Chondrocyte (in vitro differentiated cells): ENCODE measurements at places on chromosomes 2 and 18. TPM values are rescaled to one million over a fixed set of nuclear protein-coding genes. Genes with fewer than 3 reads are reported as not detected.
A peak's percentile ranks its signal among the peaks of the same experiment; 100 is the strongest.

The VAMP5 gene
- total RNA-seq, result 1.8 to 2.4 TPM in 2 of 3 replicates, not detected in the other

DNA sequence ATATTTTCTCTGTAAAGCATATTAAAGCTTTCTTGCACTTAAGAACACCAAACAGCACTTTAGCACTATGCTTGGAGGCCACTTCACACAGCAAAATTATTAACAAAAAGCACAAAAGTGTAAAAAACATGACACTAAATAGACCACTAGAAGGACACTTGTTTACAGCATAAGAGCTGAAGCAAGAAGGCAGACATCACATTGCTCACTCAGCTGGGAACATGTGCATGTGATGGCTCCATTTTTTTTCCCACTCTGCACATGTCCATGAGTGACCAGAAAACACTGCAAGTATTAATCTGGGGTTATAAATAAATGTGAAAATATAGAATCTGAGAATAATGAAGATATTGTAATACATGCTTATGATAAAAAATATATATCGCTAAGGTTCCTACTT is 103.1 kb upstream of the MAPRE2 start:
- no peak overlapping the region for H3K27ac ChIP-seq
- H3K4me1 ChIP-seq, result peaks cover 14% of the 10 kb centered on the region
- no peak overlapping the region for H3K4me3 ChIP-seq
- no peaks in the 10 kb centered on the region for H3K36me3 ChIP-seq
- DNase-seq, result no peak
- no peaks in the 10 kb centered on the region for H3K27me3 ChIP-seq

DNA sequence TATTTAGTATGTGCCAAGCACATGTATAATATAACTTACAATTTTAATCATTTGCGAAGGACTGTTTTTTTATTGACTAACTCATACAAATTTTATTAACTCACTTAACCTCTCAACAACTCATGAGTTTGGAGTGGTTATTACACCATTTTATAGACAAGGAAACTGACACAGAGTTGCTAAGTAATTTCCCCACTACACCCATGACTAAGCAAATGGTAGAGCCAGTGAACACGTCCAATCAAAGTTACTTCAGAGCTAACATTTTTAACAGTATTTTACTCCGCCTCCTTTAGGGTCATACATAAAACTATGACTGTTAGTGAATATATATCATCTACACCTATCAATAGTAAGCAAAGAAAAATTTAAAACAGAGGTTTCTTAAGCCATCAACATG is 556.7 kb upstream of the FSIP2 start:
- no peak overlapping the region for H3K4me3 ChIP-seq
- H3K27ac ChIP-seq, result no peak overlapping the region
- DNase-seq, result no peak
- peaks cover 6% of the 10 kb centered on the region for H3K27me3 ChIP-seq

DNA sequence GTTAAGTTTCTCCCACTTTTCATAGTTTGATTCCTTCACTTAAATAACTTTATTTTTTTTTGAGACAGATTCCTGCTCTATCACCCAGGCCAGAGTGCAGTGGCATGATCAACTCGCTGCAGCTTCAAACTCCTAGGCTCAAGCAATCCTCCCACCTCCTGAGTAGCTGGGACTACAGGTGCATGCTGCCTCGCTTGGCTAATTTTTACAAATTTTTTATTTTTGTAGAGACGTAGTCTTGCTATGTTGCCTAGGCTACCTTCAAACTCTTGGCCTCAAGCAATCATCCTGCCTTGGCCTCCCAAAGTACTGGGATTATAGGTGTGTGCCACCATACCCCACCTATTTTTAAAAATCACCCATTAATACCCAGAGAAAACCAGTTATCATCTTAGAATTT is 14.2 kb upstream of the WIPF1 start:
- no peaks in the 10 kb centered on the region for H3K27me3 ChIP-seq
- peaks cover 2% of the 10 kb centered on the region for H3K36me3 ChIP-seq
- H3K4me3 ChIP-seq, result no peak overlapping the region
- no peak overlapping the region for H3K27ac ChIP-seq

The GKN2 gene
- total RNA-seq, result not detected in 3 replicates

The NFATC1 gene
- total RNA-seq, result 7.1 to 12.5 TPM (median 7.3 TPM) in 3 replicates

The UGT1A8 gene
- total RNA-seq, result not detected in 3 replicates

DNA sequence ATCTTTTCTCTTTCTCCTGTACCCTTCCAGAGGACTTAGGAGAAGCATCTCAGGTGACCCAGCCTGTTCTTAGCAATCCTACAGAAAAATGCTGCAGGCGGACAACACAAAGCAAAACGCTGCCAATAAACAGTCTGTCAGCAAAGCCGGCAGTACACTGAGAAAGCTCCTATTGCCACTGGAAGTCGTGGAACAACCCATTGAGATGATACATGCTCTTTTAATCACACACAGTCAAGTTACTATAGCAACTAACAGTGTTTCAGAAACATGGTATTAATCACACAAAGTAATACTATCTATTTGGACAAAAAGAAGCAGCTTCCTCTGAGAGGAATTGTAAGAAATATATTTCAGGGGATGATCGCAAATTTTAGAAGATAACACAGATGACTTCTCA is 10.5 kb downstream of the CTLA4 start:
- no peak overlapping the region for H3K27ac ChIP-seq
- peaks cover 5% of the 10 kb centered on the region for H3K27me3 ChIP-seq

DNA sequence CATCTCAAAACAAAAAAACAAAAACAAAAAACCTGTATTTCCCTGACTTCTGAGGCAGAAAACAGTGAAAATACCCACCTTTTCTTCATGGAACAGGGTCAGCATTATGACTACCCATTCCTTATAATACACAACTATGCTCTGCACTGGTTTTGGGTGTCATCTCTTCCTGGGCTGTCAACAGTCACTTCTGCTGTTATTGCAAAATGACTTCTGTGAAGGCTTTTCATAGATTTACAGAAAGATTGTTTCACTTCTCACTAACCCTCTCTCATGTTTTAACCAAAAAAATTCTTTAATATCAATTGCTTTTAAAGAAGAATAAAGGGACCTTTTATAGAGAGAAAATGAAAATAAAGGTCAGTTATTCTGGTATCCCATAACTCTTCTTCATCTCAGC is 26.5 kb upstream of the PIK3C3 start:
- H3K27me3 ChIP-seq, result no peaks in the 10 kb centered on the region
- no peaks in the 10 kb centered on the region for H3K36me3 ChIP-seq
- no peak overlapping the region for H3K4me3 ChIP-seq
- no peaks in the 10 kb centered on the region for H3K4me1 ChIP-seq
- no peak overlapping the region for H3K27ac ChIP-seq
- no peak for DNase-seq

The NYAP2 gene
- total RNA-seq, result 0.05 TPM in 1 of 3 replicates, not detected in the others

DNA sequence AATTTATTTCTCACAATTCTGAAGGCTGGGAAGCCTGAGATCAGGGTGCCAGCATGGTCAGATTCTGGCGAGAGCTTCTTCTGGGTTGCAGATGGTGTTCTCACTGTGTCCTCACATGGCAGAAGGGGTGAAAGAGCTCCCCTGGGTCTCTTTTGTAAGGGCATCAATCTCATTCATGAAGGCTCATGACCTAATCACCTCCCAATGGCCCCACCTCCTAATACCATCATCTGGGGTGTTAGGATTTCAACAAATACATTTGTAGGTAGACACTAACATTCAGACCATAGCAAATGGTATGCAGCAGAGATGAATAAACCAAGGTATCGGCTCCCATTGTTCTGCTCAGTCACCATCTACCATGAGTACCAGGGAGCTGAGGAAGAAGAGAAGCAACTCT is 32.7 kb downstream of the YPEL5 start:
- H3K4me1 ChIP-seq, result peaks cover 8% of the 10 kb centered on the region
- no peak overlapping the region for H3K27ac ChIP-seq
- no peak for DNase-seq
- peaks cover 4% of the 10 kb centered on the region for H3K27me3 ChIP-seq

GRCh38 chr18:77102259-77103040 is 30.1 kb downstream of the MBP start:
- peak overlapping the region; percentile 54 for H3K4me3 ChIP-seq
- no peak for DNase-seq
- H3K27ac ChIP-seq, result peak overlapping the region; percentile 97
- H3K4me1 ChIP-seq, result peaks cover 93% of the 10 kb centered on the region

The LOXHD1 gene
- total RNA-seq, result not detected in 3 replicates

The BAZ2B gene
- 31.6 to 62.6 TPM (median 37.8 TPM) in 3 replicates for total RNA-seq

GRCh38 chr2:231187736-231188505 is 10.5 kb upstream of the ARMC9 start:
- no peak for DNase-seq

DNA sequence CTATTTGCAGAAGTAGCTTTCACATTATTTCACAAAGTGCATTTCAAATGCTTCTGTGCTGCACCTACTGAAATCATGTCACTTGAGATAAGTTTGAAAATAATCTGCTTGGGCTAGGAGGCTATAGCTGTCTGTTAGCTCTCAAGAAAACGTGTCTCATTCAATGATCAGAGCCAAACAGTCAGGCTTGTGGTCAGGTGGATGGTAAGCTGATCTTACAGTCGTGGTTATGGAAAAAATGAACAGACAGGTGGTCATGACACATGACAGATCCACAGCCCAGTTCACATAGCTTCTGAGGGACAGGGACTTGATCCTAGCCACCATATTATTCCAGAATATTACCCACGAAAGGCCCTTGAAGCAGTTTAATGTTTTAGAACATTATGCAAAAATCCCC is 26.5 kb upstream of the RFX8 start:
- no peak overlapping the region for H3K4me3 ChIP-seq
- peaks cover 7% of the 10 kb centered on the region for H3K27me3 ChIP-seq
- H3K36me3 ChIP-seq, result no peaks in the 10 kb centered on the region
- H3K4me1 ChIP-seq, result peaks cover 10% of the 10 kb centered on the region
